CD4-positive, alpha-beta memory T cell (primary cell): ENCODE measurements at places on chromosomes 7 and 10. TPM values are rescaled to one million over a fixed set of nuclear protein-coding genes. Genes with fewer than 3 reads are reported as not detected.

RPEL1 gene
- total RNA-seq, result not detected

SFTPA1 gene
- total RNA-seq, result not detected

C10orf67 gene
- total RNA-seq, result not detected

MGAM2 gene
- not detected for total RNA-seq

GRM8 gene
- not detected for total RNA-seq

GJC3 gene
- 0.39 TPM for total RNA-seq

DNAJB6 gene
- total RNA-seq, result 85.6 TPM

FBXO24 gene
- total RNA-seq, result 2.1 TPM
